Fibroblast of gingiva (primary cell): ENCODE measurements at places on chromosomes 16 and 17.

- DNase-seq = no peak
Observed at GRCh38 chr16:88599092-88599733, 29.0 kb downstream of the ZC3H18 start.

DNA sequence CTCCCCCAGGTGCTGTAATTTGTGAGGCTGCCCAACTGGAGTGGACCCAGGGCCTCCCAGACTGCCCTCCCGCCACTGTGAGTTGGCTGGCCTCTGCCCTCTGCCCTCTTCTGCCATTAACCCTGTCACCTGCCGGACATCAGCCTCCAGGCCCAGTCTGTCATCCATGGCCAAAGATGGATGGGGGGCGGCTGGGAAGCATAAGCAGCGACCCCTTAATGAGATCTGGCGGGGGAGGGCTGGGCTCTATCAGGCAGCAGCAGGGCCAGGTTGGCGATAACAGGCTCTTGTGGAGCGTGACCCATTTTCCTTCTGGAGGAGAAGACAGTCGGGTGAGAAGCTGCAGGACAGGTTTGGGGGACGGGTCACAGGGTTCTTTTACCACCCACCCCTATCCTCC, 25.3 kb downstream of the CDK5RAP3 start:
- DNase-seq = no peak

GRCh38 chr17:82756166-82756565, 4.3 kb downstream of the TBCD start:
- DNase-seq = no peak

GRCh38 chr17:30234964-30235363, 533 bp downstream of the SLC6A4 start:
- no peak for DNase-seq

DNA sequence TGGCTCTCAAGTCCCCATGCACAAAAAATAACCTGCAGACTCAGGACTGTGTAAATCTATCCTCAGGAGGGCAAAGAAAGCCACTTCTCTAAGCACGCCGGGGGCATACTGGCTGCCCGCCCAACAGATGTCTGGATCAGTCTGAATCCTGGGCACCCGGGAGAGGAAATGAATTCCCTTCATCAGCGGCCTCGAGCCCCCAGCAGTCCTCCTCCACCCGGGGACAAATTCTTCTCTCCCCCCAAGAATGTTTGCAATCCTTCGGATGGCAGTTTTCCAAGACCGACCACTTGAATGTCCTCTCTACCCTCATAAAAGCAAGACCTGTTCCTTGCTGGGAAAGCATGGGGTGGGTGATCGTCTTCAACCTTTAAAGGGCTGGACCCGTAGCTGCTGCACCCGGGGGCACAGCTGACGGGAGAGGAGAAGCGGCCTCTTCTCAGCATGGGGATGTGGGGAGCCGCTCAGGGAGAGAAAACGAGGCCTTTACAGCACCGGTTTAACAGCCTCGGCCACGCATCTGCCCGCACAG, 9.4 kb upstream of the MAP2K3 start:
- no peak for DNase-seq

- no peak for DNase-seq
Observed at GRCh38 chr16:5841974-5842373, 744.4 kb upstream of the EEF2KMT start.

GRCh38 chr17:10881959-10882358, 44.1 kb upstream of the PIRT start:
- DNase-seq = no peak

GRCh38 chr17:74379495-74380085, 12.3 kb downstream of the GPR142 start:
- DNase-seq = peak; percentile 47

- peak; percentile 22 for DNase-seq
Observed at GRCh38 chr17:77011173-77012011, 129.4 kb upstream of the SEC14L1 start.

DNA sequence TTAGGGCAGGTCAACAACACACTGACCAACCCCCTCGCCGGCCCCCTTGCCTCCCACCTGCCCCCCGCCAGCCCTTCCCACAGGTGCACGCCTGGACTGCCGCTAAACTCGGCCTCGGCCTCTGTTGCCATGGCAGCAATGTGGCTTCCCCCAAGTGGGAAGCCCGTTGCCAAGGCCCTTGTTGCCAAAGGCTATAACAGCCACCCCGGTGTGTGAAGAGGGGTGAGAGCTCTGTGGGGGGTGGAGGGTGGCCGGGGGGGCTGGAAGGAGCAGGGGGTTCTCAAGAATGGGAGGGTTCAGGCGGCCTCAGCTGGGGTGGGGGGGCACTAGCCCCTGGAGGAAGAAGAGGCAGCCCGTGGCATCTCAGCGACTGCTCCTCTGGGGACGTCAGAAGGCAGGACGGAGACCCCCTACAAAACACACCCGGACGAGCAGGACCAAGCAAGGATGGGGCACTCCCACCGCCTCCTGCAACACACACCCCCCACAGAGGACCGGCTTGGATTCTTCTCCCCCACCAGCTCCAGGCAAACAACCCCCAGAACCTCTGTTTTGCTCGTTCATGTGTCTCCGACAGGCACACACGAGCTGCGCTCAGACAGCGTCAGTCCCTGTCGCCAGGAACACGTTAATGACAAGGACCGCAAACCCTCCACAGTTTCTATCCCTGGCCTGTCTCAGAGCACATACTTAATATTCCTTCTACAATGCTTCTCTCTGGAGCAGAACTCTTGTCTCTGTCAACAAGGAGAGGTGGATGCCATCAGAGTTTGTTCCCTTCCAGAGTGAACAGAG, 55.7 kb downstream of the ABR start:
- no peak for DNase-seq

DNA sequence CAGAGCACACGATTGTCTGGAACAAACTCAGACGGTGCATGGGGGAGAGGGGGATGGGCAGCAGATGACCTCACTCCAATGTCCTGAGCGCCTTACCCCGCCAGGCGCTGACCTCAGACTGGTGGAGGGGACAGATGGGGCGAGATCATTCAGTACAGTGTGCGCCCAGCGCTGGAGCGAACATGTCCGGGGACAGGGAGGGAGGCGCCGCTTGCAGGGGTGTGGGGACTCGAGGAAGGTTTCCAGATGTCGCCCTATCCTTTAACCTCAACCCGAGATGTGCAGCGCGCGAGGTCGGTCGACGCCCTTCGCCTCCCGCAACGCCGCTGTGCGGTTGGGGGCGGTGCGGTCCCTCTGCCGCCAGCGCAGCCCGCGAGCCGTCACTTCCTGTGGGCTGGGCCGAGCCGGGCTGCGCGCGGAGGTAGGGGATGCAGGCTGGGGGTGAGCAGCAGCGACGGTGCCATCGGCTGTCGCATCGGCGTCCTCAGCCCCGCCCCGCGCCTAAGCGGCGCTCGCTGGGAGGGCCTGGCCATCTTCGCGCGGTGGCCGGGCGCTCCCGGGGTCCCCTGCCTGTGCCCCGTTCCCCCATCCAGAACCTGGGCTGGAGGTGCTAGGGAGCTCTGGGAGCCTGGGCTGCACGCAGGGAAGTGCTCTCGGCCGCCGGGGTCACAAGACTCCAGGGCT, 5.3 kb upstream of the CDR2L start:
- DNase-seq = peak; percentile 44

GRCh38 chr17:43588121-43588520, 42.0 kb upstream of the ETV4 start:
- DNase-seq = no peak

DNA sequence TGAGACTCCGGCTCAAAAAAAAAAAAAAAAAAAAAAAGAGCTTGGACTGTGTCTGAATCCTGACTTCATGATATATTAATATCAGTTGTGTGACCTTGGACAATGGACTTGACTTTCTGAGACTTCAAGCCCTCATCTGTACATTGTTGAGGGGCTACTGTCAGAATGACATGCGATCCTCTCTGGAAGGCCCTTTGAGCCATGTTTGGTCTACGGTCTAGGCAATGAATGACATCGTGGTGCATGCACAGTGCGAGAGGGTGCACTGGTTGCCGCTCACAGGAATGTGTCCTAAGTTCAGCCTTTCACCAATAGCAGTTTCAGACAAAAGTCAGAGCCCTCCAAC, 43.0 kb upstream of the ZNF629 start:
- DNase-seq = no peak
